ENCODE measurements at places on chromosomes 2 and 18. TPM values are rescaled to one million over a fixed set of nuclear protein-coding genes. Genes with fewer than 3 reads are reported as not detected.

BOLL gene
- polyA plus RNA-seq, result not detected

AMER3 gene
- polyA plus RNA-seq, result not detected

PRSS56 gene
- not detected for polyA plus RNA-seq

FBXO41 gene
- polyA plus RNA-seq, result 3.1 TPM

NR4A2 gene
- 0.46 TPM for polyA plus RNA-seq

CCDC85A gene
- not detected for polyA plus RNA-seq

COL6A3 gene
- polyA plus RNA-seq, result 0.16 TPM

UGT1A1 gene
- not detected for polyA plus RNA-seq

SATB2 gene
- not detected for polyA plus RNA-seq

SIX3 gene
- not detected for polyA plus RNA-seq

DNER gene
- not detected for polyA plus RNA-seq

NEU2 gene
- not detected for polyA plus RNA-seq

RTP5 gene
- polyA plus RNA-seq, result not detected

CHST10 gene
- 9.3 TPM for polyA plus RNA-seq

COBLL1 gene
- polyA plus RNA-seq, result not detected

EGR4 gene
- not detected for polyA plus RNA-seq

KLHL30 gene
- 0.05 TPM for polyA plus RNA-seq

CD8A gene
- polyA plus RNA-seq, result not detected

PHOSPHO2 gene
- polyA plus RNA-seq, result 5.9 TPM

MARCHF4 gene
- not detected for polyA plus RNA-seq

FAM237A gene
- not detected for polyA plus RNA-seq

ZEB2 gene
- 0.14 TPM for polyA plus RNA-seq

EMILIN2 gene
- 3.1 TPM for polyA plus RNA-seq

MREG gene
- 6.9 TPM for polyA plus RNA-seq

MAB21L4 gene
- not detected for polyA plus RNA-seq

LYG2 gene
- 0.30 TPM for polyA plus RNA-seq

DHRS9 gene
- polyA plus RNA-seq, result not detected

FAM117B gene
- polyA plus RNA-seq, result 3.7 TPM

GALNT13 gene
- polyA plus RNA-seq, result not detected

GPR75 gene
- 0.20 TPM for polyA plus RNA-seq

MC2R gene
- polyA plus RNA-seq, result not detected

SCN3A gene
- not detected for polyA plus RNA-seq

HOXD13 gene
- not detected for polyA plus RNA-seq

PMAIP1 gene
- 209 TPM for polyA plus RNA-seq

TTL gene
- 4.3 TPM for polyA plus RNA-seq

PECR gene
- polyA plus RNA-seq, result 22.4 TPM

LIMS4 gene
- 0.17 TPM for polyA plus RNA-seq

TMEM185B gene
- 16.5 TPM for polyA plus RNA-seq

REG3A gene
- not detected for polyA plus RNA-seq
